ENCODE measurements at places on chromosomes 7 and 10. TPM values are rescaled to one million over a fixed set of nuclear protein-coding genes. Genes with fewer than 3 reads are reported as not detected.

ECHS1 gene
- 134 TPM for polyA plus RNA-seq

ELOVL3 gene
- polyA plus RNA-seq: 3.2 TPM

- DNase-seq: no peak
These were observed 45.0 kb downstream of the DAGLB start for GRCh38 chr7:6402741-6403140.

DNA sequence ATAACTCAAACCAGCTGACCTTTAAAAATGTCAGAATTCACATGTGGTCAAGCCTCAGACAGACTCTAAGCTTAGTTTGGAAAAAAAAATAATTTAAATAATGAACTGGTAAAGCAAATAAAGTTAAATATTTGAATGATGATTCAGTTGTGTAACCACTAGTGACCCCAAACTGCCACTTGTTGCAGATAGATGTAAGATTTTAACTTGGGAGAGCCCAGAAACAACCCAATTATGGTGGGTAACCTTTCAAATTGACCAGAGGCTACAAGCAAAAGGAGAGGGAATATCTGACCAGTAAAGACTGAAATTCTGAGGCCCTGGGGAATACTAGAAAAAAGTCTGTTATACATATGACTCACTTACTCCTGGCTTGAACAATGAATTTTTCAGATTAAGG lies 268.1 kb downstream of the HPSE2 start:
- no peak for DNase-seq

DNA sequence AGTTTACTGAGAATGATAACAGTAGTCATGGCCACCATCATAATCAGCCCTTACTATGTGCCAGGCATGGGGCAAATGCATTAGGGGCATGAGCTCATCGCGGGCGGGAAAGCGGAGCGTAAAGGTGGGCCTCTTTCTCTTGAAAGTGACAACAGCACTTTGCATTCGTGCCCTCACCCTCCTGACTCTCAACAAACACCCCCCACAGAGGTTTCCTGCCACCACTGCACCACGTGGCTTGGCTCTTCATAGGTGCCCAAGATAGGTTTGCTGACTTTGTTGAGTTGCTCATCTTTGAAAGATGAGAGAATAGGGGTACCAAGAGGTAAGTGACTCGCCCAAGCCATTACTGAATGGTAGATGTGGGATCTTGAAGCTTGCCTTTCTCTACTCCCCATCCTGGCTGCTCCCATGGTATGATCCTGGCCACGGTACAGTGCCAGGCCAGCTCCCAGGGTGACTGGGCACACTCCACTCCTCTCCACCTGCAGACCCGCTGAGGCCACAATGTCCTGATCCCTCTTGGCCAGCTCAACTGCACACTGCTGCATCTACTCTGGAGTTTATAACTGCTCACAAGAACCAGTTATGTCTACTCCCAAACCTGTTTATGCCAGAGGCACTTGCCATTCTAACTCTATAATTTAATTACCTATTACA lies 26.0 kb downstream of the SLIT1 start:
- no peak for DNase-seq

All from right renal cortex interstitium (tissue), 3 donors.